ENCODE measurements at places on chromosomes 1 and 21.

GRCh38 chr1:167149793-167150491 lies 56.1 kb downstream of the STYXL2 start:
- no peak for DNase-seq

- DNase-seq, result no peak
Observed at GRCh38 chr1:198686069-198686728, 47.4 kb downstream of the PTPRC start.

DNA sequence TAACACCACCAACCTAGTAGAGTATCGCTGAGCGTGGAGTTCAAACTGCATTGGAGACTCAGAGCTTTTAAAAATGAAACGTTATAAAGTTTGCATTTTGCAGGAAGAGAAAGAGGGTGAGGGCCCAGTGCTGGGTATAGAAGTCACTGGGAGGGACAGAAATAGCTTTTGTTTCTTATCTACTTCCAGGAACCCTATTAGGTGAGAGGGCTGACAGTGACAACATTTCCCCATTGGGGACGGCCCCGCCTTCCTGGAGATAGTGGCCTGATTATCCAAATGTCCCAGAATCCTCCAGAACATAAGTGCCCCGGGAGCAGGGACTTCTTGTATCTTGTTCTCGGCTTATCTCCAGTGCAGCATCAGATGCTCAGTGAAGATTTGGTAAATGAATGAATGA lies 574.9 kb downstream of the PTPRU start:
- no peak for DNase-seq

DNA sequence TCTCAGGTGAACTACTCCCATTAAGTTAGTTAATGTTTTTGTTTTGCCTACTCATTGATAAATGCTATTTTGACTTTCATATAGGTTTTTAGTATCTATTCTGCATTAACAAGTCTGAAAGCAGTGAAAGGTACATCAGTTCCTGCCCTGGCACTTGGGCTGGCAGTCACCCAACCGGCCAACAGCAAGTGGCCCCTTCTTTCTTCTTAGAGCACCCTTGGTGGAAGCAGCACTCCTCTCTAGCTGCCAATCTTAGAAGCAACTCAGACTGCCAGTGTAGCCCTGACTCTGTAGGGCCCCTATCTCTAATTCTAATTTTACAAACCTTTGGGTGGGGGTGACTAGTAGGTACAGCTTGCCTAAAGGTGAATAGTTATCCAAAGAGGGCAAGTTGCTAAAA lies 155.7 kb downstream of the FGGY start:
- DNase-seq, result no peak

GRCh38 chr21:46194374-46195334 lies 10.4 kb upstream of the SPATC1L start:
- DNase-seq, result no peak

GRCh38 chr1:11566042-11566850 lies 87.3 kb downstream of the DISP3 start:
- DNase-seq, result no peak

DNA sequence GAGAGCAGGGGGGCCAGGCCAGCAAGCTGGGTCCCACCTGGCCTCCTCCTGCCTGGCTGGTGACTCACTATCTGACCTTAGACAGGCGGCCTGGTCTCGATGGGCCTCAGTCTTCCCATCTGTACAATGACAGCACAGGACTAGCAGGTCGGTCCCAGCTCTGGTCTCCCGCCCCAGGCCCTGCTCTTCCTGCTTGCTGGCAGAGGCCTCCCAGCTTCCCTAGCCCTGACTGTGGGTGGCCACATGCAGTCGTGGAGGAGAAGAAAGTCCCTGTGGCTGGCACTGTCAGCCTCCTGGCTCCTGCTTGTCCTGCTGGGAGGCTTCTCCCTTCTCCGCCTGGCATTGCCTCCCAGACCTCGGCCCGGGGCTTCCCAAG lies 817 bp downstream of the EXTL1 start:
- DNase-seq, result no peak

DNA sequence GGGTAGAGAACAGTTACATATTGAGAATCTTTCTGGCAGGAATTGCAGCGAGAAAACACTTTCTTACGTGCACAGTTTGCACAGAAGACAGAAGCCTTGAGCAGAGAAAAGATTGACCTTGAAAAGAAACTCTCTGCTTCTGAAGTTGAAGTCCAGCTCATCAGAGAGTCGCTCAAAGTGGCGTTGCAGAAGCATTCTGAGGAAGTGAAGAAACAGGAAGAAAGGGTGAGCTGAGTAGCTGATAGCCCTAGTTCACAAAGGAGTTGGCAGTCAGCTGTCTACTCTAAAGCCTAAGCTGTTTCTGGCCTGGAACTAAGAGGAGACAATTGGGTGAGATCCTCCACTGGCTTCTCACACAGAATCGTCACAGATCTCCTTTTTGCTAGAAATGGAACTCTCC lies 20.3 kb upstream of the SH3BGRL3 start:
- no peak for DNase-seq

DNA sequence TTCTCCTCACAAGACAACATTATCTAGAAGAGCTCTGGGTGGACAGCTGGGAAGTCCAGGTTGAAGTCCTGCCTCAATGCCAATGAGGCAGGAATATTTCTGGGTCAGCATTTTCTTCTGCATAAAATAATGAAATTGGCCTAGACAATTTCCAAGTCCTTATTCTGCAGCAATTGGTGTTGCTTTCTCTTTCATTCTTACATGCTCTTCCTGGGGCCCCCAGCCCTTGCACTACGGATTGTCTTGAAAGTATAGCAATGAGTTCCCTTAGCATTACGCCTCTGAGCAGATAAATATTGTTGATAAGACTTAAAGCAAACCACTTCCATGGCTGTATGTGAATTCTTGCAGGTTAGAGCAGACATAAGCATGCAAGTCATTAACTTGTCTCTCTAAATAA lies 188.5 kb downstream of the TGFBR3 start:
- peak; percentile 92 for DNase-seq

- no peak for DNase-seq
Observed at GRCh38 chr1:236354330-236355147, 39.5 kb upstream of the EDARADD start.

GRCh38 chr1:4754816-4755215 lies 100.4 kb downstream of the AJAP1 start:
- DNase-seq, result no peak

DNA sequence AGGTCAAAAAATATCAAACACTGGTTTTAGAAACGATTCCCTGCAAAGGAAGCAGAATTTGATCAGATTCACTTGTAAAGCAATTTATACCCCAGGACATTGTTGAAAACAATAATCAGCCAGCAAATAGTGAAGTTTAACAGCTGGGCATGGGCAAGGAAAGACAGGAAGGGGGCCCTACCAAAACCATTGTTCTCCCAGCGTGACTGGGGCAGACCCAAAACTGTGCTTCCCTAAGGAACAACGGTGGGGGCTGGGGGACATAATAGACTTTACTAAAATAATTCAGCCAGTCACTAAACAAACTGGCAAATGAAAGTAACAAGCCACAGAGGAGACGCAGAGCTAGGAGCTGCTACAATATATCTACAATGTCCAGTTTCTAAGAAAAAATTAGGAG lies 100.2 kb downstream of the AHCTF1 start:
- DNase-seq, result no peak

DNA sequence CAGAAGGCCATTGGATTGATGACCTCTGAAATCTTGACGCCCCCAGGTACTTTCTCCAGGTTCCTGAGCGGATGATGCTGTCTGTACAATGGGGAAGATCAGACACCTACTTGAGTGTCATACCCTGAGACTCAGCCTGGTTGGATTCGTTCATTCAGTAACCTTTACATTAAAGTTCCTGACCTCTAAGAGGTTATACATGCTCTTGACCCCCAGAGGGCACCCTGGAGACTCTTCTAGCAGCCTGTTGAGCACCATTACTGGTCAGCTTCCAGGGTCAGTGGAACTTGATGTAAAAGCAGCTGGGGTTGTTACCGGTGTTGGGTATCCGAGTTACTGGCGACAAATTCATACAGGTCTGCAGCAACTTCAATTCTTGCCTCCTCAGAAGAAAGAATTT lies 114.3 kb upstream of the ZNF678 start:
- DNase-seq, result peak; percentile 46

DNA sequence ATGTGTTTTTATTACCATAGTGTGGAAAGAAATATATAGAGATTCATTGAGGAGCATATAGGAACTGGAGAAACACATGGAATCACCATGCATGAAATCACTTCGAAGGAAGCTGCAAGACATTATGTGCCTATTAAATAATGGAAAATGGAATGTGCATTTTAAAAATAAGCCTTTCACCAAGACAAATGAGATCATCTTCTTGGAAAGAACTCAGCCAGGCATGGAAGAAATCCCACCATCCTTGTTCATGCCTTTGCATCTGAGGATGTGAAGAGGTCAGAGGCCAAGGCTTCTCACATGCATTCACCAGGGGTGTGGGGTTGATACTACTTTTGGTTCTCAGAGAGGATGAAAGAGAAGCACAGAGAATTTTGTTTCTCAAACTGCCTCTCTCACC lies 50.0 kb downstream of the C1orf198 start:
- DNase-seq, result no peak

DNA sequence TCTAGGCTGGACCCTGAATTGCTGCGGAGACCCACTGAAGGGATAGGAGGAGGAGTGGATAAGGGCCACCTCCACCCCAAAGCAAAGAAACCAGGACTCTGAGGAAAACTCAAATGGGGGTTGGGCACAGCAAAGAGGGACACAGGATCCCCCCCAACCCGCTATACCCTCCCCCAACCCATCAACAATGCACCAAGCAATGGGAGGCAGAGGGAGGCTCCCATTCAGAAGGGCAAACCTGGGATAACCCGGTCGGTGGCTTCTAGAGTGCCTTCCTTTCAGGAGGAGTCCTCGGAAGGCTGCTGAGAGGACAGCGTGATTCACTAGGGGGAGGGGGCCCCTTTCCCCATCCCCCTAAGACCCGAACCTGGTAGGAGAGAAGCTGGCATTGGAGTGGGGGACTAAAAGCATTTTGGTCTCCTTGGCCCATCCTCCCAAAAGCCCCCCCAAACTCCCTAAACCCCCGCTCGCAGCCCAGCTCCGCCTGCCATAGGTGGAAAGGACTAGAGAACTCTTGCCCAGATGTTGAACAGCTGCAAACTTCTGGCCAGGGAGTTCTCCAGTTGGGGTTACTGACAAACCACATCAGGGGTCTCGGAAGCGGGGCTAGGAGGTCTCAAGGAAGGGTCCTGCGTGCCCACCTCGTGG lies 1.3 kb downstream of the MEF2D start:
- no peak for DNase-seq

GRCh38 chr1:193753038-193753756 lies 566.8 kb upstream of the B3GALT2 start:
- DNase-seq, result no peak

DNA sequence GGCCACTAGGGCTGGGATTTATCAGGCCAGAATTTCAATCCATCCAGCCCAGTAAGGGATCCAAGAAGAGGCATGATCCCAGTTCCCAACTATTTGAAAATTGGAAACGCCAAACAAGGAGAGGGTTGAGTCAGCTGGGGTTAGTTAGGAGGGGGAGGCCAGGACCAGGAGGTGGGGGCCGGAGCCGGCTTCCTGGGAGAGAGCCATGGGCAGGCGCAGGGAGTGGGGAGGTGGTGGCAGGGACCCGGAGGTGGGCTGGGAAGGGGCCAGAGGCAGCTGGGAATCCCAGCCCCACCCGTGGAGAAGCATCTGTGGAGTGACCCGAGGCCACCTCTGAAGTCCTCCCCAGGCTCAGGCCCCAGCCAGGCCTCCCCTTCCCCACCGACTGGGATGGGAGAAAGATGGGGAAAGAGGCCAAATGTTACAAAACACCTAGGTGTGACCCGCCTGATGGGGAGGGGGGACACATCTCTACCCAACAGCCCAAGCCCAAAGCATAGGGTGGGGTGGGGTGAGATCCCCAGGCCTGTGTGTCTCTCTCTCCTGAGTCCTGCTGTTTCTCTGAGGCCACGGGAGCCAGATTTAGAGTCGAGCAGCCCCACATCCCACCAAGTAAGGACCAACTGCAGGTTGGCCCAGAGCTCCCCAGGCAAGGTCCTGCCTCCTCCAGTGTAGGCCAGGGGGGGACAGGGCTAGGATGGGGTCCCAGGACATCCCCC lies 10.1 kb downstream of the HSPG2 start:
- DNase-seq, result no peak

DNA sequence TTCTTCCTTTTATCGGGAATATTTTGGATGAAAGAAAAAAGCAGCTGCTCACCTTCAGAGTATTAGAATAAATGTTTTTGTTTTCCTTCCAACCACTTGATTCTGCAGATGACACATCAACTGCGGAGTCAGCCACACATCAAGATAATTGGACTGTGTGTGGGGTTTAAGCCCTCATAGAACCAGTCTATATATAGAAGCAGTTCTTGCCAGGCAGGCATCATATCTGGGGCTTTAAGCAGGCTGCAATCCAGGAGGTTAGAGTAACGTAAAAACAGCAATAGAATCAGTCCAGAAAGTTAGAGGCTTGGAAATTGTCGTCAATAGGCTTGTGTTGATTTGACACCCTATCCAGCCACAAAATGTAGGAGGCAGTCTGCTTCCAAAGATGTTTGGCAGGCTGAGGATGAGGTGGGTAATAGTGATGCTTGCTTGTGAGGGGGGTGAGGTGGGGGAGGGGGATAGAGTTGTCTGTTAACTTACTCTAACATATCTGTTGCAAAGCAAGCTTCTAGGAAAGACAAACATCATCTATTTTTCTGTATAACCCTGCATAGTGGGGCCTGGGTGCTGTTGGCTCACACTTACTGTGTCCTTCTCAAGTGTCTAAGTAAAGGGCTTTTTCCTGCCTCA lies 64.8 kb downstream of the PEX14 start:
- peak; percentile 24 for DNase-seq

GRCh38 chr1:161044908-161045735 lies 655 bp downstream of the USF1 start:
- DNase-seq, result peak; percentile 78

DNA sequence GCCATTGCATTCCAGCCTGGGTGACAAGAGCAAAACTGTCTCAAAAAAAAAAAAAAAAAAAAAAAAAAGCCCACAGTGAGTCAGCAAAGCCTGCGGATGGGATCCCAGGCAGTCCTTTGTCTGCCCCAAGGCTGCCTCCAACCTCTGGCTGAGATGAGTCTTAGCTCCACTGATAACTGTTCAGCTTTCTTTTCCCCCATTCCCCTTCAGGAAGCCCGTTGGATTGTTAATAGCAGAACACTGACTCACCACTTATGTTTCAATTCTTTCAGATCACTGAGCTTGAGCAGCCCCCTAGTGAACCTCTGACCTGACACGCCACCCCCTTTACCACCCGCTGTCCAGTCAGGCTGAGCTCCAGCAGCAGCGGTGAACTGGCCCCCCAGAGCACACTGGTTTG lies 57.5 kb downstream of the ERG start:
- no peak for DNase-seq
